C1 segment of cervical spinal cord (tissue), 14 donors: ENCODE measurements at places on chromosomes 1 and 21.
A peak's percentile ranks its signal among the peaks of the same experiment; 100 is the strongest.

DNA sequence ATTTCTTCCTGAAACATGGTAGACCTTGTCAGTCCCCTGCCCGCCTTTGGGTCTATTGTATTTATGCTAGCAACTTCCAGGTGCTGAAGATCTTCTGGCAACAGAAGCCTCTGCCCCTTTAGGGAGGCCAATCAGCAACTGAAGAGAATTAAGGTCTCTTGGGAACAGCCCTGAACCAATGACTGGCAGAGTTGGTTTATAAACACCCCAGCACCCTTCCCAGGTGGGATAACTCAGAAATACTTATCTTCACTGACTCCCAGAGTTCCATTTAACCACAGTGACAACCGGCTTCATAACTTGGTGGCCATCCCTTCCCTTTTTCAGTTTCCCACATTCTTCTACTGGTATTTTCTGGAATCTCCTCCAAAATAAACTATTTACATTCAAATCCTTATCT lies 27.2 kb upstream of the TMCO1 start:
- DNase-seq: no peak

- no peak for DNase-seq
Measured at GRCh38 chr1:17335821-17336710, 28.1 kb downstream of the PADI4 start.

- DNase-seq: peak; percentile 71
Measured at GRCh38 chr1:203325418-203326091, 20.2 kb downstream of the BTG2 start.

- no peak for DNase-seq
Measured at GRCh38 chr1:24117722-24118409, 5.9 kb upstream of the MYOM3 start.

GRCh38 chr1:186620566-186621350 lies 59.5 kb downstream of the PTGS2 start:
- no peak for DNase-seq

GRCh38 chr1:45584351-45585109 lies 689 bp downstream of the NASP start:
- peak; percentile 70 for DNase-seq

DNA sequence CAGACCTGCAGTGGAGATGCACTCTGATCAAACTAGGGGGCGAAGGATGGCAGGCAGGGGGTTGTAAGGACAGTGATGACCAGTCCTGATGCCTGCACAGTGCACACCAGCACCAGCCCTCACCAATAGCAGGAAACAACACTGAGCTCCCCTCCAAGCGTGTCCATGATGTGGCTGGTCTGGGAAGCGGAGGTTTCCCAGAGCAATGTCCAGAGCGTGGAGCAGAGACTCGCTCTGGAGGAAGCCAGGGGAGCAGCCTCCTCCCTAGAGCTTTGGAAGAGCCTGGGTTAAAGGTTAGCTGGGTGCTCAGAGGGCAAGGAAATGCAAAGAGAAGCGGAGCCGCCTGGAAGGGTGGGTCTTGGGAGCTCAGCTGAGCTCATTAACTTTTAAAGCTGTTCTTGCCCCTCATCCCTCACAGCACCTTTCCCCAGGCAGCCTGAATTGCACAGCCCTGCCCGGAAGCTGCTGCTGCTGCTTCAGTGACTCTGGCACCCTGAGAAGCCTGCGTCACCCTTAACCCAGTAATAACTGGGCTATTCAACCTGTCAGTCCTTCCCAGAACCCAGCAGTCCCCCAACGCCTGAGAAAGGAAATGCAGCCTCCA lies 162.2 kb upstream of the RAB4A start:
- no peak for DNase-seq

GRCh38 chr1:206766251-206766856 lies 4.2 kb upstream of the IL19 start:
- DNase-seq: peak; percentile 30

GRCh38 chr1:230236301-230237008 lies 169.4 kb downstream of the GALNT2 start:
- no peak for DNase-seq

DNA sequence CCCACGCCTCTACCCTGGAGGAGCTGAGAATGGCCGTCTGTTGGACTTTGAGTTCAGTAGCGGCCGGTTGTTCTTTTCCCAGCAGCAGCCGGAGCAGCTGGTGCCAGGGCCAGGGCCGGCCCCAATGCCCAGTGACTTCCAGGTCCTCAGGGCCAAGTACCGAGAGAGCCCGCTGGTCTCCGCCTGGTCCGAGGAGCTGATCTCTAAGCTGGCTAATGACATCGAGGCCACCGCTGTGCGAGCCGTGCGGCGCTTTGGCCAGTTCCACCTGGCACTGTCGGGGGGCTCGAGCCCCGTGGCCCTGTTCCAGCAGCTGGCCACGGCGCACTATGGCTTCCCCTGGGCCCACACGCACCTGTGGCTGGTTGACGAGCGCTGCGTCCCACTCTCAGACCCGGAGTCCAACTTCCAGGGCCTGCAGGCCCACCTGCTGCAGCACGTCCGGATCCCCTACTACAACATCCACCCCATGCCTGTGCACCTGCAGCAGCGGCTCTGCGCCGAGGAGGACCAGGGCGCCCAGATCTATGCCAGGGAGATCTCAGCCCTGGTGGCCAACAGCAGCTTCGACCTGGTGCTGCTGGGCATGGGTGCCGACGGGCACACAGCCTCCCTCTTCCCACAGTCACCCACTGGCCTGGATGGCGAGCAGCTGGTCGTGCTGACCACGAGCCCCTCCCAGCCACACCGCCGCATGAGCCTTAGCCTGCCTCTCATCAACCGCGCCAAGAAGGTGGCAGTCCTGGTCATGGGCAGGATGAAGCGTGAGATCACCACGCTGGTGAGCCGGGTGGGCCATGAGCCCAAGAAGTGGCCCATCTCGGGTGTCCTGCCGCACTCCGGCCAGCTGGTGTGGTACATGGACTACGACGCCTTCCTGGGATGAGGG lies 28.5 kb upstream of the SPSB1 start:
- no peak for DNase-seq

- no peak for DNase-seq
Measured at GRCh38 chr1:177411381-177411780, 240.6 kb downstream of the BRINP2 start.

GRCh38 chr1:112807999-112808398 lies 92.9 kb upstream of the PPM1J start:
- DNase-seq: no peak

DNA sequence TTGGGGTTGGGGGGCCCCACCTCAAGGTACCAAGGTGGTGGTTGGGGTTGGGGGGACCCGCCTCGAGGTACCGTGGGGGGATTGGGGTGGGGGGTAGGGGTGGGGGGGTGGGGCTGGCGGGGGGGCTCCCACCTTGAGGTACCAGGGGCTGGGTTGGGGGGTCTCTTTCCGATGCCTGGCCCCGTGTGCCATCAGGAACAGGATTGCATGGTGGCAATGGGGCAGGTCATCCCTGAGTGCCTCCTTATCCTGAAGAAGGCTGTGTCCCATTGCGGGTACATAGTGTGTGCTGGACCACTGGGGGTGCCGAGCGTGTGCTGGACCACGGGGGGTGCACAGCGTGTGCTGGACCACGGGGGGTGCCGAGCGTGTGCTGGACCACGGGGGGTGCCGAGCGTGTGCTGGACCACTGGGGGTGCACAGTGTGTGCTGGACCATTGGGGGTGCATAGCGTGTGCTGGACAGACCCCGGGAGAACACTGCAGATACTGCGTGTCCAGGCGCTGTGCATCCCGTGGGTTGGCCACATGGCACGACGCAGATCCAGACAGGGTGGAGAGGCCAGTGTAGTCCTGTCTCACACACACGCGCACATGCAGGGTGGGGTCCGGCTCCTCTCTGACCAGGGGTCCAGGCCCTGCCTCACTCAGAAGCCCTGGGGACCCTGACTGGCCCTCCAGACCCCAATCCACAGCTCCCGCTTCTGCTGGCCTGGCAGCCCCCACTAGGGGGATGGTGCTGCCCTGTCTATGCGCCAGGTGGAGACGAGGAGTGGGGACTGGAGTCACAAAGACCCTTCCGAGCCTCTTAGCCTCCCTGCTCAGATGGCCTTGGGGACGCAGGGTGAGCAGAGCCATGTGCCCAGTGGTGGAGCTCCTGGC lies 4.2 kb downstream of the SCNN1D start:
- DNase-seq: no peak

GRCh38 chr1:54750596-54750995 lies 13.7 kb downstream of the PARS2 start:
- DNase-seq: no peak

DNA sequence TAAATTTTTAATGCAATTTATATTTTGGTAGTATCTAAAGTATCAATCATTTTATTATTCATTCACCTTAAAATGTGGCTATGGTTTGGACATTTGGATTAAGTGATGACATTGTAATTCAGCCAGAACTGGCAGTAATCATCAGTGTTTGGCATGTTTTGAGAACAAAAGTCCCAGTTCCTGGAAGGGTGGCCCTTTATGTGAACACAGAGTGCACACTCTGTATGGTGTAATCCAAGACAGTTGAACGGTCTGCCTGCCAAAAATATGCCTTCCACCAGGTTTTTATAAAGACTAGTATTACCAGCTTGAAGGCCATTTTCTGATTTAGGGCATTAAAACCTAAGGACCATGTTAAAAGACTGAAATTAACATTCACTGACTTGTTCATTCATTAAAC lies 448.7 kb downstream of the LTN1 start:
- no peak for DNase-seq

GRCh38 chr1:175200678-175201521 lies 8.3 kb upstream of the KIAA0040 start:
- no peak for DNase-seq

GRCh38 chr1:156746406-156746727 lies 5.1 kb downstream of the HDGF start:
- DNase-seq: no peak

GRCh38 chr1:110596312-110596711 lies 9.8 kb downstream of the KCNA2 start:
- no peak for DNase-seq

- DNase-seq: peak; percentile 93
Measured at GRCh38 chr1:155277070-155277901, at the start of gene HCN3. Gene HCN3, plus strand, starts transcription at chr1:155277463. Its CDS starts 128 bp downstream, at chr1:155277591.

DNA sequence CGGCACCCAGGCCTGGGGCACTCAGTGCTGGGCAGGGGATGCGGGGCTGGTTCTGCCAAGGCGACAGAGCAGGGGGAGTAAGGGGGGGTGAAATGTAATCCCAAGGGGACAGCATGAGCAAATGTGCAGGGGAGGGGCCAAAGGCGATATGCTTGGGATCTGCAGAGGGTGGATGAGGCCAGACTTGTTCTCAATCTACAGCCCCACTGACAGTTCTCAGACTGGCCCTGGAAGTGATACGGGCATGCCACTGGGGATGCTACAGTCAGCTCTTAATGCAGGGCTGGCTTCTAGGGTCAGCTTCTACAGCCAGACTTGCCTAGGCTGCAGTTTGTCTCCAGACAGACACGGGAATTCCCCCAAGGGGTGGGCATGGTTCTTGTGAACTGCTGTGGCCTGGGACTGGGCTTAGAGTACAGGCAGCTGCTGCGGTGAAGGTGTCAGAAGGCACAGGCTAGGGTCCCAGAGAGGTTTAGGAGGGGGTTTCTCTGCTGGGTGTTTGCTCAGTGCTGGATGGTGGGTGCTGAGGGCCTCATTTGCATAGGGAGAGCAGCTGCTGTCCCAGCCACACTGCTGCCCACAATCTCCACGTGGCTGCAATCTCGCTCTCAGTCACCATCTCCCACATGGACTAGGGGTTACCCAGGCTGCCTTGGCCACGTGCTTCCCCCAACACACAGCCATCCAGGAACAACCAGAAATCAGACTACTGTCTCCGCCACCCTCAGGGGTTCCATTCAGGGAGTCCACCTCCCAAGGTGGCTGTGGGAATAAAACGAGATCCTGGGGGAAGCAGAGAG lies 190.1 kb downstream of the HIVEP3 start:
- DNase-seq: no peak

DNA sequence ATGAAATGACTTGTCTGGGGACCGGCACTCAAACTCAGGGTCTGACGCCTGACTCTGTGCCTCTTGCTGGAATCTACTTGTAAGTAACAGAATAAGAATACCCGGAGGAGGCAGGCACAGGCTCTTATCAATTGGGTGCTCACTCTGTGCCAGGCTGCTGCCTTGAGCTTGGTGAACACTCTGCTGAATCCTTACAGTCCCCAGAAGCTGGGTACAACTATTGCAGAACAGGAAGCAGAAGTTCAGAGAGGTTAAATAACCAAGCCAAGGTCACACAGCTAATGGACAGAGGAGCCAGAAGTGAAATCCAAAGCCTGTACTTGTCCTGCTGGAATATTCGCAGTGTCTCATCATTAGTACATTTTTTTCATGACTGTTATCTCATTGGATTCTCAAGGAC lies 86.0 kb downstream of the EPHB2 start:
- DNase-seq: no peak

- DNase-seq: no peak
Measured at GRCh38 chr21:17753736-17754135, 65.4 kb downstream of the C21orf91 start.

GRCh38 chr1:230163205-230163604 lies 96.2 kb downstream of the GALNT2 start:
- DNase-seq: no peak

DNA sequence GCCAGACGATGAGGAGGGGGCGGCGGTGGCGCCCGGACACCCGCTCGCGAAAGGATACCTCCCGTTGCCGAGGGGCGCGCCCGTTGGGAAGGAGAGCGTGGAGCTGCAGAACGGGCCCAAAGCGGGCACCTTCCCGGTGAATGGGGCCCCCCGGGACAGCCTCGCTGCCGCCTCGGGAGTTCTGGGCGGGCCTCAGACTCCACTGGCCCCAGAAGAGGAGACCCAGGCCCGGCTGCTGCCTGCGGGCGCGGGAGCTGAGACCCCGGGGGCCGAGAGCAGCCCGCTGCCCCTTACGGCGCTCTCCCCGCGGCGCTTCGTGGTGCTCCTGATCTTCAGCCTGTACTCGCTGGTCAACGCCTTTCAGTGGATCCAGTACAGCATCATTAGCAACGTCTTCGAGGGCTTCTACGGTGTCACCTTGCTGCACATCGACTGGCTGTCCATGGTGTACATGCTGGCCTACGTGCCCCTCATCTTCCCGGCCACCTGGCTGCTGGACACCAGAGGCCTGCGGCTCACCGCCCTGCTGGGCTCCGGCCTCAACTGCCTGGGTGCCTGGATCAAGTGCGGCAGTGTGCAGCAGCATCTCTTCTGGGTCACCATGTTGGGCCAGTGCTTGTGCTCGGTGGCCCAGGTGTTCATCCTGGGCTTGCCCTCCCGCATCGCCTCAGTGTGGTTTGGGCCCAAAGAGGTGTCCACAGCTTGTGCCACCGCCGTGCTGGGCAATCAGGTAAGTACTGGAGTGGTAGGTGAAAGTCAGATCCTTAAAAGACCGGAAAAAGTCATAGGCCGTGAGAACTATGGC lies 588 bp downstream of the FLVCR1 start:
- peak; percentile 30 for DNase-seq

- no peak for DNase-seq
Measured at GRCh38 chr1:161510477-161510876, 5.2 kb downstream of the FCGR2A start.

- no peak for DNase-seq
Measured at GRCh38 chr1:24364605-24364974, 45.4 kb downstream of the GRHL3 start.

- no peak for DNase-seq
Measured at GRCh38 chr1:68429233-68429808, 20.4 kb downstream of the RPE65 start.

GRCh38 chr1:154386643-154387352 lies 18.3 kb upstream of the IL6R start:
- no peak for DNase-seq
